ENCODE measurements at places on chromosomes 12 and 14. TPM values are rescaled to one million over a fixed set of nuclear protein-coding genes. Genes with fewer than 3 reads are reported as not detected.

HPD gene
- 1.0 TPM for total RNA-seq

HSPA2 gene
- total RNA-seq = 67.6 TPM

PRIMA1 gene
- total RNA-seq = 2.4 TPM

GTF2A1 gene
- 31.9 TPM for total RNA-seq

FAM186B gene
- 0.82 TPM for total RNA-seq

GPX2 gene
- 1.1 TPM for total RNA-seq

ANKRD13A gene
- total RNA-seq = 46.5 TPM

GPR68 gene
- total RNA-seq = 2.9 TPM

ESPL1 gene
- 8.9 TPM for total RNA-seq

GPR84 gene
- not detected for total RNA-seq

VRTN gene
- total RNA-seq = not detected

TOX4 gene
- total RNA-seq = 38.2 TPM
